ENCODE measurements at places on chromosomes 1 and 21.

- DNase-seq, result peak; percentile 76
These were observed 841 bp downstream of the ADSS2 start for GRCh38 chr1:244450597-244451538.

- DNase-seq, result no peak
These were observed 22.4 kb upstream of the DR1 start for GRCh38 chr1:93323185-93323820.

DNA sequence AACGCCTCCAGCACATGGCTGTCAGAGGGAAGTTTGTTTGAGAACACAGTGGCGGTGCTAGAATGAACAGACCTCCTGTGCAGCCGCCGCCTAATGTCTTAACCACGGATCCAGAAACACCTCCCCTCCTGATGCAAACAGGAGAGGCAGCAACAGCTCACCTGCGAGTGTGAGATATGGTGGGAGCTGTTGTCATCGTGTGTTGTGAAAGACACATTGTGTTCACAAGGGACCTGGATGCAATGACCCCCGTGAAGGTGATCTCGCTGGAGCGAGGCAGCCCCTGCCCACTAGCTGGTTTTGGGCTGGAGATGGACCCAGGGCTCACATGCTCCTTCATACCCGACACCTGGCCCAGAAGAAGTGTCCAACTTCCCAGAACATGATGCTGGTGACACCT, 315.3 kb upstream of the C1orf174 start:
- DNase-seq, result no peak

DNA sequence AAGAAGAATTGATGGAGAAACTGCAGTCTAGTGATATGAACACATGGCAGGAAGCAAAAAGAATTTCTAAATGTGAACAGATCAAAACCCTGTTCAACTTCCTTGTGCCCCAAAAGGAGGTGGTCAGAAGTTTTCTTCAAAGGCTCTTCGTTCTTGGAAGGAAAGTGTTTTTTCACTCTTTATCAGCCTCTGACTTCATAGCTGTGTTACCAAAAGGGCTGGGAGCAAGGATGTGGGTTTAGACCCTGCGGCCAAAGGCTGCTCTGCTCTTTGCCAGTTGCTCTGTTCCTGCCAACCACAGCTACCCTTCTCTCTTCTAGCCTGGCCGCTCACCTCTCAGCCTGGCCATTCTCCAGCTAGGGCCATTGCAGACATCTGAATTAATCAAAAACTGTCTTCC, 53.8 kb downstream of the PTGER3 start:
- DNase-seq, result no peak

GRCh38 chr1:155263067-155263466, 907 bp upstream of the SCAMP3 start:
- DNase-seq, result no peak

GRCh38 chr1:3717041-3717714, 35.1 kb upstream of the CCDC27 start:
- DNase-seq, result no peak

DNA sequence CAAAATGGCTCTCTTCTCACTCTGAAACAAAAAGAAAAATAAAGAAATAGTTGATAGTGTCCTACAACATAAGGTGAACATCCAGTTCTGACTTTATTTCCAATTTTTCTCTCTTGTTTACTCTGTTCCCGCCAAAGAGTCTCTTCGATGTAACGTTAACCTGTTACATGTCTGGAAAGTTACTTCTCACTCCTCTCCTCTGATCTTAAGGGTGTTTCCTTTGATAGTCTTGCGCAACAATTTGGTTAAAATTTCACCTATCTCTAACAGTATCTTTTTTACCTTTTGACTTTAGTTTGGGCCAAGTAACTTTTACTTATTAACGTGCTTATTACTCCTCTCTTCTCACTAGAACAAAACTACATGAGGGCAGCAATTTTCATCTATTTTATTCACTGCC, 1450.2 kb downstream of the BRINP3 start:
- DNase-seq, result no peak

- DNase-seq, result no peak
These were observed 582 bp downstream of the SLC37A1 start for GRCh38 chr21:42513985-42514882.

- DNase-seq, result peak; percentile 92
These were observed 24.7 kb downstream of the NPHS2 start for GRCh38 chr1:179550746-179551682.

DNA sequence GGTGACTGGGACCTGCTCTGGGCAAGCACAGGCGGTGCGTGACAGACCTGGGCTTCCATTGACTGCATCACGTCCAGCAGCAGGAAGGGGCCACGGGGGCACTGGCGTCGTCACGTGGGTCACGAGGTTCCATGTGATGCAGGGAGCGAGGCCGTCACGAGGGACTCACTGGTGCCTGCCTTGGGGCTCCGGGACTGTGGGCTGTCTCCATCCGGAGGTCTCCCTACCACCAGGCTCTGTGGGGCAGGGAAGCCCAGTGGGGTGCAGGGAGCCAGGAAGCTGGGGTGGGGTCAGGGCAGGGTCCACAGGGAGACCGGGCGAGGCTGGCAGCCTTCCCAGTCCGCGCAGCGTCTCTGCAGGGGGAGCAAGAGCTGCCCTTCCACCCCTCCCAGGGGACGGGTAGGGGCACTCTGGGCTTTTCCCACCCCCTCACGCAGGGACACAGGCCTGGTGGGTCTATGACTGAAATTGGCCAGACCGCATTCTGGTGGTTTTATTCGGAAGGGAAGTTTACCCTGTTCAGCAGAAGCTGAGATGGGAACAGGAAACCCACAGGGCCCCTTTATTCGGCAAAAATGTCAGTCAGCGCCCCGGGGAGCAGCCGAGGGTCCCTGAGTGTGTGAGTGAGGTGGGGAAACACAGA, 416 bp upstream of the TNFRSF14 start:
- DNase-seq, result no peak

DNA sequence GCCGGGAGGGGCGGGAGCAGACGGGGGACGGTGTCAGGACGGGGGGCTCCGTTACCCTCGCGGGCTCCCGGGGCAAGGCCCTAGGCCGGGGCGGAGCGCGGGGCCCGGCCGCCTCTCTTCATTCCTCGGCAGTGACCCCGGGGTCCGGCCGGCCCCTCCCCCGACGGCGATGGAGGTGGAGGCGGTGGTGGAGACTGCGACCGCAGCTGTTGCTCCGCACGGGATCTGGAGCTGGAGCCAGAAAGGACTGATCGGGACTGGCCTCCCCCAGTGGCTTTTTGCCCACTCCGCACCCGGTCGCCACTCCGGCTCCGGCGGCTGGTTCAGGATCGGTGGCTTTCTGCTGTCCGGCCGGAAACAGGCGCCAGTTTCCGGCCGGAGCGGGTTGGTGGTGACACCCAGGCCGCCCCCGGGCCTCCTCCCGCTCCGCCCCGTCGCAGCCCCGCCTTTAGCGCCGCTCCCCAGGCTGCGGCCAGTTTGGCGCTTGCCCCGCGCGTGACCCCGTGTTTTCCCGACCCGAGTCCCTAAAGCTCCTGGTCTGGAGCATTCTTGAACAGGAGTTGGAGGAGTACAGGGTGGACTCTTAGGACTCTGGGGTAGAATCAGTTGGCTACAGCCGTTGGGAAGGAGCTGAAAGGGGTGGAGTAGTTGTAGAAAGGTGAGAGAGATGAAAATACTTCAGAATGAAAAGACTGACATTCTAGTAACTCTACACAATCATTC, at the start of gene OTUD7B:
Gene OTUD7B, minus strand, starts transcription at position 334 of the 723 bp plus-strand sequence. CDS start 33,216 bp downstream, outside the sequence.
- peak; percentile 86 for DNase-seq

DNA sequence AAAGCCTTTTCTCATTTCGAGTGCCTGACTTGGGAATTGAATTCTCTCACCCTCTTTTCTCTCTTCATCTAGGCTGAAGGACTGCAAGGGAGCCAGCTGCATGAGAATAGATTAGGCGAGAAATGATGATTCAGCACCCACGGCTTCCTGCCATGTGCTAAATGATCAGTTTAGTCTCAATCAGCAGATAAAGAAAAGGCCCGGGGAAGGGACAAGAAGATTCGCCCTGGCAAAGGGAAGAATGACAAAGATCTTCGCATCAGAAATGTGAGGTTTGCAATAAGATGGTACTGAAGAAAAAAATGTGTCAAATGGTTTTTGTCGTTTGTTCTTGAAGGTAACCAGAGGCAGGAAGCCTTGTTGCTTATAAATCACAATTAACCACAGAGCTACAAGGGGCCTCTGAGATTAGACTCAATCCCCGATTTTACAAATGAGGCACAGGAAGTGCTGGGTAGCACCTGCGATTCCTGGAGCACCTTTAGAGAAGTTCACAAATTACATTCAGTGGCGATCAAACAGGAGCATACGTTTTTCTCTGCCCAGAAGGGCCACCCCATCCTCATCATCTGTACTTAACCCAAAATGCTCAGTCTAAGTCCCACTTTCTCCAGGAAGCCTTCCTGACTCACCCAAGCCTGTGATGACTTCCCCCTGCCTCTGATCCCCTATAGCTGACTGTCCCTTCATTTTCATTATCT, 183.4 kb downstream of the ZNF281 start:
- DNase-seq, result peak; percentile 5

DNA sequence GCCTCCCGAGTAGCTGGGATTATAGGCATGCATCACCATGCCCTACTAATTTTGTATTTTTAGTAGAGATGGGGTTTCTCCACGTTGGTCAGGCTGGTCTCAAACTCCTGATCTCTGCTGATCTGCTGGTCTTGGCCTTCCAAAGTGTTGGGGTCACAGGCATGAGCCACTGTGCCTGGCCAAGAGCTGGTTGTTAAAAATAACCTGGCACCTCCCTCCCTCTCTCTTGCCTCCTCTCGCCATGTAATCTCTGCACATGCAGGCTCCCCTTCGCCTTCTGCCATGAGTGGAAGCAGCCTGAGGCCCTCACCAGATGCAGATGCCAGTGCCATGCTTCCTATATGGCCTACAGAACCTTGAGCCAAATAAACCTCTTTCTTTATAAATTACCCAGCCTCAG, 74.7 kb upstream of the TLR5 start:
- no peak for DNase-seq
